Body of pancreas (tissue), 4 donors: ENCODE measurements at places on chromosomes 3 and 15.

DNA sequence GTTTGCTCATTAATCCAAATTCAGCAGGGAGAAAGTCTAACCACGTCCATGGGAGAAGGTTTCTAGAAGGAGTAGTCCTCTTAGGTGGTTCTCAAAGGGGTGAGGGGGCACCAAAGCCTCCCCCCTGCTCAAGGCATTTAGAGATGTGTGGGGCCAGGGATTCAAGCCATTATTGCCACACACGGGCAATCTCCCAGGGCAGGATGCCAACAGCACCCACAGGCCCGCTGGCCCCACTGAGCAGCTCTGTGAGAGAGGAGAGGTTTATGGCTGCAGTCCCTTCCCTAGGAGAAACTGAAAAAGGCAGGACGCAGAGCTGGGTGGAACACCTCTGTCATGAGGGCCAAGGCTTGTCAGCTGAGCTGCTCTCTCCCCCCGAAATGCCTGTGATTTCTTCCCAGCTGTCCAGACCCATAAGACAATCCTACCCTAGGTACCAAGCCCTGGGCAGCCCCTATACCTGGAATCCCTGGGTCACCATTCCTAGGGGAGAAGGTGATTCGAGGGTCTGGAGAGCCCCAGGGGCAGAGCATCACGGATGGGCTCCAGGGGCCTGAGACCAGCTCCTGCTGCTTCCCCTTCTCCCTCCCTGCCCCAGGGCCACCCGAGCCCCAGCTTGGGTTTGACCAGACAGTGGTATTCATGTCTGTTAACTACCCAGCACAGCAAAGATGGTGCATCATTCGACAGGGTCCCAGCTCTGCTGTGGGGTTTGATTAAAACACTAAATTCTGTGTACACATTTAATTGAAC lies 39.0 kb downstream of the WHAMM start:
- DNase-seq, result peak; percentile 10

- DNase-seq, result no peak
Observed at GRCh38 chr15:25329696-25330095, 109.1 kb downstream of the UBE3A start.

- no peak for DNase-seq
Observed at GRCh38 chr15:34701536-34701935, 53.3 kb downstream of the GJD2 start.

GRCh38 chr15:100940767-100941379 lies 21.7 kb downstream of the LRRK1 start:
- DNase-seq, result no peak

GRCh38 chr15:53625260-53625659 lies 134.2 kb downstream of the WDR72 start:
- DNase-seq, result no peak

- no peak for DNase-seq
Observed at GRCh38 chr15:98745650-98746374, 97.5 kb downstream of the IGF1R start.

DNA sequence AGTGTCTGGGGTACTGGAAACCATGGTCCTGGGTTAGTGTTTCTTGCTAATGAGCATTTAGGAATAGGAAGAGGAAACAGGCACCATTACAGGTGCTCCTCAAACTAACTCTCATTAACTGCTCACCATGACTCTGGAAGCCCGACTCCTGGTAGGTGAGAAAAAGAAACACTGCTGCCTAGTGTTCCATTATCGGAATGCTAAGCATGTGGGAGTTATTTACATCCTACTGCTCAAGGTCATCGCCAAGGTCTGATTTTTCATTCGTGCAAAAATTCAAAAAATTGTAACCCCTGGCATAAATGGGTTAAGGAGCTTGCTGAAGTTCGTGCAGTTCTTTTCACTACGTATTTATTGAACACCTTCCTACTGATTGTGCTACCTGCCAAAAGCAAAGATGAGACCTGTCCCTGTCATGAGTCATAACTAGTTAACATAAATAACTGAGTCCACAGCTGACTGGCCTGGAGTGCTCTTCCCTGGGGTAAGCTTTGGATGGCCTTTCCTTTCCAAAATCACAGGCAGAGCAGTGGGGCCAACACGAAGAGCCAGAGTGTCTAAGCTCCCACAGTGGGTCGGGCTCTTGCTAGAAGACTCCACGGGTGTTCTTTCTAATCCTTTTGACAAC lies 22.7 kb upstream of the PAQR5 start:
- DNase-seq, result no peak

DNA sequence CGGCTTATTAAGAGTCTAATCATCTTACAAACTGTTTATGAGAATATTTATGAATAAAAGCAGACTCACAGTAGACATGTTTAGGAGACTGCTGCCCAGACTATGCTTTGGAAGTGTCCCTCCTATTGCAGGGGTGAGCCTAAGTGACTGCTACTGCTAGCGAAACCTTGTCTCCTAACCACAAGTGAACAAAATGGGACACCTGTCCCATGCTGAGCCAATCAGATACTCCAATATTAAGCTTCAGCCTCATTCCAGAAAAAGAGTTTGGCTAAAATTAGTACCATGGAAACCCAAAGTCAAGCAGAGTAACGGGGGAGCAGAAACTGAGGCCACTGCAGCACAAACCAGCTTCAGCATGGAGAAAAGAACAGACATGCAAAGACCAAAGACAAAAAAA lies 4.6 kb downstream of the DENND6A start:
- no peak for DNase-seq

DNA sequence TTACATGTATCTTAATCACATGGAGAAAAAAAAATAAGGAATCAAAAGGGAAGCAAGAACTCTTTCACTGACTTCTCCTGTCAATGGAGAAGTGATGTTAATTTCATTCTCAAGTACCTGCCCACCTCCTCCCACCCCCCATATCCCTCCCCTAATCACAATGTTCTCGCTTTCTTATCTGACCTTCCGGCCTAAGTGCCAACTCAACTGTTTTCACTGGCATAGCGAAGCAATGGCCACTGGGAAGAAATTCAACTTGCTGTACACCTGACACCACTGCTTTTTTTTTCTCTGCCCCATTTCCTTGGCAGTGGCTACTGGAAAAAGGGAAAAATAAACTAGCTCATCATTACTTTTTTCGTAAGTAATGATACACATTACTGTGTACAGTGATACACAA lies 3.8 kb downstream of the SGO1 start:
- DNase-seq, result peak; percentile 79

- DNase-seq, result no peak
Observed at GRCh38 chr3:178645503-178645902, 109.3 kb downstream of the KCNMB2 start.

GRCh38 chr15:87874896-87875711 lies 381.4 kb downstream of the NTRK3 start:
- DNase-seq, result no peak
